8988T (cell line): ENCODE measurements at places on chromosomes 3 and 15.

DNA sequence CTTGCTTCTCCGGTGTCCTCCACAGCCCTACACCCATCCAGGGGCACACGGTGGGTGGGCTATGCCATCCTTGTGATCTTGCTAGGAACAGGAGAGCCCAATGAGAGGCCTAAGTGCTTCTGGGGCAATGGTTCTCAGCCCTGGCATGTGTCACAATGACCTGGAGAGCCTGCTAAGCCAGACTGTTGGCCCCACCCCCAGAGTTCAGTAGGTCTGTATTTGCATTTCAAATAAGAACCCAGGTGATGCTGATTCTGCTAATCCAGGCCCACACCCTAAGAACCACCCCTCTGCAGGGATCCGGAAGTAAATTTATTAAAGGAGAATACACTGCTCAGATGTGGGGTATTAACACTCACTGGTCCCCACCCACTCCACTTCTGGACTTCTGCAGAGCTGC, 57.9 kb downstream of the RORA start:
- no peak for DNase-seq

DNA sequence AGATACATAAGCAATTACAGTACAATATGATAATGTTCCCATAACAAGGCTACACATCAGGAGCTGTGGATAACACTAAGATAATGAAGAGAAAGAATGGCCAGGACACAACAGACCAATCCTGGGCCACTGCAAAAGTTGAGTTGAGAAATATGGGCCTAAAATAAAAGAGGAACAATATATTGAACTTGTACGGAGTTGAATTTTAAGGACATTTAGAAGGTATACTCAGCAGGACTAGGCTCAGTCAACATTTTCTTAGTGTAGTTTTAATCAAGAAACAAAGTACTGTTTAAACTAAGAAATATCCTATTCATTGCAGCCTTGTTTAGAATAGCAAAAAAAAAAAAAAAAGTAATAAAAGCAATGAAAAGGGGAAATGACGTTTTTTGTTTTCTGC, 24.3 kb downstream of the HERC1 start:
- no peak for DNase-seq

DNA sequence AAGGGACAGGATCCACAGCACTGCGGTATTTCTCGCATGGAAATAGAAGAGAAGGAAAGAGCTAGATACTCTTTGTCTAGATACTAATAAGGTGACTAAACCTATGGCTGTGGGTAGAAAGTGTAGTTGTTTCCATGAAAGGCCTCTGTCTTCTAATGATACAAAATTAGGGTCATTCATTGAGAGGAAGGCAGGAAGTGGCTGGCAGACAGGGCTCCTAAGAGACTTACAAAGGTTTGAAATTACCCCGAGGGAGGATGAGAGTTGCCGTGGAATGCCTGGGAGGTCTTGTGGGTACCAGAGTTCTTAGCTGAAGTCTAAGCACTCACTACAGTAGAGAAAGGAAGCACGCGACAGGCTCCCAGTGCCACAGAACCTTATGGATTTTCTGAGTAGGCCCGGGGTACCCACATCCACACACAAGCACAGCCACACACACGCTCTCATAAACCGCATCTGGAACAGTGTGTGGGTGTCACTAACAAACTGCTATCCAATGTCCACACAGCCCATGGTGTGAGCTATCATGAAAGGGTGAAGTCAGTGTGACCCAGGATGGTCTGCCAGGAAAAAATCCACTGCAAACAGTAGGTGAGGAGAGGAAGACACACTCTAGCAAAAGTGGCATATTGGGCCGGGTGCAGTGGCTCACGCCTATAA, 221.4 kb downstream of the FAM43A start:
- DNase-seq: no peak

DNA sequence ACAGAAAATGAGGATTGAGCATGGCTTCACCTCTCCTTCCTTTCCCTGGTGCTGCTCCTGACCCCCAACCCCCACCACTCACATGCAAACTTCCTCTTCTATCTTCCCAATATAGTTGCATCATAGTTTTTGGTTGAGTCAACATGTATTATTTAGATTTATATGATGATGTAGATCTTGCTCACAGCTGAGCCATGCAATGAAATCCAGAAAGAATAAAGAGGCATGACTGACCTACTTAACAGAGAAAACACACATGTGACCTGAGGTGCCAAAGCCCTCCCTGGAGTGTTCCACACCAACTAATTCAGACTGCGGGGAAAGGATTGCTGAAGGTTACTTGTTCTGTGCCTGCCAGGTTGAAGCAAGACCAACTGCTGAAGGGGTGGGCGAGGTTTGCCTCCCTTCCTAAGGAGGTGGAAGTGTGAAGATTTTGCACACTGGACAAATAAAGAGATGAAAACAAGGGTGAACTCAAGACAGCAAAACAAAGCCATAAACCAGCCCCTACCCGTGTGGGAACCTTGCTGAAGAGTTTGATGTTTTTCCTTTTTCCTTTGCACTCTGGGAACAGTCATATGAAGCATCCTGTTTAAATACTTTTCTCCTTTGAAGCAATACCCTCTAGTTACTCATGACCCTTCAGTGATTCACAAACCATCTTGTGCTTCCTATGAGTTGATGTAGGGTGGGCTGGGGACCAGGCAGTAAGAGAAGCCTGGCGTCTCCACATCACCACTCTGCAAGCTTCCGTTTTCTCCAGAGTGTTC, 155.2 kb upstream of the UBE2E1 start:
- DNase-seq: no peak

DNA sequence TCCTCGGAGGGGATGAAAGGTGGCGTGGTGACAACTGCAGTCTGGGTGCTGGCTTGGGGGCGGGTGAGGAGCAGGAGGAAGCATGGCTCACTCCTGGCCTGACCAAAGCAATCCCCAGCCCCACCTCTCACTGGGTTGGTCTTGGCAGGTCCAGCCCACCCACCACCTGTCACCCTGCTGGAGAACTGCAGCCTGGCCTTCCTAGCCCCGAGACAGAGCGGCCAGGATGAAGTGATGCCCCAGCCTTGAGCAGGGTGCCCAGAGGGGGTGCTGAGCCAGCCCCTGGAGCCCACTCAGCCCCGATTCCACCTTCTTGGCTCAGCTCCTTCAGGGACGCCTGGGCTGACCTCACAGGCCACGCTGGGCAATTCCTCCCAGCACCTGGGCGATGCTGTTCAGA, 89.9 kb downstream of the IQSEC1 start:
- DNase-seq: no peak

DNA sequence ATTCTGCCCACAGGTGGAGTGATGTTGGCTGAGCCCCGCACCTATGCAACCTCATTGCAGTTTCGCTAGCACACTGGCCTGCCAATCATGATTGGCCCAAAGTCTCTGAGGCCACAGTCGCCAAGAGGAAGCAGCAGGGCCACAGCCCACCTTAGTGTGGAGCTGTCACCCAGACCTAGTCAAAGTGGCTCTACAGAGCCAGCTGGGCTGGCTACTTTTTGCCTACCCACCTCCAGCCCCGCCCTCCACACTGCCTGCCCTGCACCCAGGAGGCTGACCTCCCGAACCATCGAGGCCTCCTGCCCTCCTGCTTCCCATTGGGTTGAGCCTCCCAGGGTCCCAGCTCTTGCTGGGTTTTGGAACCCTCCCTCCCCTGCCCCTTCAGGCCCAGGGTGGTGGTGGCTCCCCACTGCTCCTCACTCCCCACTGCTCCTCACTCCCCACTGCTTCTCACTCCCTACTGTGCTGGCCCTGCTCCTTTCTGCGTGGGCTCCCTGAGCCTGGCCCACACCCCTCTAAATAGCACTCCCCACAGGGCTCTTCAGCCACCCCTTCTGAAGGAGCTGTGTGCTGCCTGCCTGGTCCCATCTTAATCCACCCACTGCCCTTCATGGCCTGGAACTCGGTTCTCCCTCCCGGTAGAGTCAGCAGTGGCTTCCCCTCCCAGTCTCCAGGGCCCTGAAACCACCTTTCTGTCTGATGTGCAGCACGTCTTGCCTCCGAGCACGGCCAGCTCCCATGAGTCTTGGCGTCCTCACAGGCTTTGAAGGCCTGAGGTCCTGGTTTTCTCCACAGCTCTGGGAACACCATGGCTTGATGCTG, 89.3 kb downstream of the WNT7A start:
- no peak for DNase-seq

DNA sequence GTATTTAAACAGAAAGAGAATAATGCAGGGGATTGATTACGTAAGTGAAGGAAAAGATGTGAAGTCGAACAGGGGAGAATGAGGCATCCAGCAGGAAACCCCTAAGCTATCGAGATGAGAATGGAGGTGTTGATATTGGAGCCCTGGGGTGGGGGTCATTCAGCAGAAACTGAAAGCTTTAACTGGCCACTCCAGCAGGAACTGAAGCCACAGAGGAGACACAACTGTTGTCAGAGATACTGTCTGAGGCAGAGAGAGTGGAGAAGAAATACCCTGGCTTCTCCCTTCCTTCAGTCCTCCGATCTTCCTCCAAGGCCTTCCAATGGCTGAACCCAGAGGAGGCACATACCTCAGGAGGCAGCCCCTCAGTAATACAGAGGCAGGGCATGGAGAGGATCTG, 152.4 kb downstream of the THRB start:
- no peak for DNase-seq

DNA sequence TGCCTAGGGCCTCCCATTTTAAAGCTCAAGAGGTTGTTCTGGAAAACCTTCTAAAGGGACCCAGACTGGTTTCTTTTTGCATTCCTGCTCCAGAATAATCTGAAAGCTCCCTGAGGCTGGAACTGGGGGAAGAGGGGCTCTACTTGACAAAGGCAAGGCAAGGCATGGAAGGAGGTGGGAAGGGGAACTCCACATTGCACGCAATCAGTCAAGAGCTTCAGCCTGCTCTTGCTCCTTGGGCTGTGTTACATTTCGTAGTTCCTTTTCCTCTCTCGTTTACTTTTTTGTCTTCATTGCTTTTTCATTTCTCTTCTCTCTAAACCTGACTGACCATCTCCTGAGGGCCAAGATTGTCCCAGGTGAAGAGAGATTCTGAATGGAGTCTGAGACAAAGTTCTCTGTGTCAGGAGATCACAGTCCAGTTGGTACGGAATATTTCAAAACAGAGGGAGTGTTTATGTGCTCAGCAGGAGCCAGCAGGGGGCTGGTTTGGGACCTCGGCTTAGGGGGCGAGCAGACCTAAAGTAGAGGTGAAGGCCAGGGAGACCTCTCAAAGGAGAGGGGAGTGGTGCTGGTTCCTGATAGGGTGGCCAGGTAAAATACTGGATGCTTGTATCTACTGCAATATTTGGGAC, 6.0 kb upstream of the KCTD6 start:
- DNase-seq: no peak

DNA sequence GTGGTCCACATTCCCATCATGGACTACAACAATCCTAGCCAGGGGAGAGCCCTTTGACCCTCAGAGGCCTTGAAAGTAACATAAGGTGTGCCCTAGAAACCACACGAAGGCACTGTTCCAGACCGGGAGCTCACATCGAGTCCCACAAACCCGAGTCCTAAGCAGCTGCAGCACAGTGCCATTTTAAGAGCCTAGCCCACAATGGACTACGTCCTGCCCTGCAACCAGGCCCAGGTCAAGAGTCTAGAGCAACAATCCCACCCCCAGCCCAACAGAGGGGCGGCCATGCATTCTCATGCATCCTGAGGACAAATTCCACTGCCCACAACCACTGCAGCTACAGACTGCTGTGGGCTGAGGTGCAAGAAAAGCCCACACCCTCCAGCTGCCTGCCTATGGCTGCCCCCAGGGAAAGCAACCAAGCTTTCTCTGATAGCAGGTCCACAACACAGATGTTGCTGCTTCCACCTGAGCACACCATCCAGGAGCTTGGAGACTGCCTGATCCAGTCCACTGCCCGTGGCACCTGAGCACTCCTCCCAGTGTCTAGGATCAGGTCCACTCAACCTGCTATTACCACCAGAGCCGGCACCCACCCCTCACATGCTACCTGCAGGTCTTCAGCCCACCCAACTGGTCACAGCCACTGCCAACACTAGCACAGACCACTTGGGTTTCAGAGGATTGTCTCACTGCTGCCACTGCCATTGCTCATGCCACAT, 56.8 kb downstream of the IGSF11 start:
- DNase-seq: no peak

- no peak for DNase-seq
Observed at GRCh38 chr3:156547637-156548036, 7.3 kb downstream of the SSR3 start.

DNA sequence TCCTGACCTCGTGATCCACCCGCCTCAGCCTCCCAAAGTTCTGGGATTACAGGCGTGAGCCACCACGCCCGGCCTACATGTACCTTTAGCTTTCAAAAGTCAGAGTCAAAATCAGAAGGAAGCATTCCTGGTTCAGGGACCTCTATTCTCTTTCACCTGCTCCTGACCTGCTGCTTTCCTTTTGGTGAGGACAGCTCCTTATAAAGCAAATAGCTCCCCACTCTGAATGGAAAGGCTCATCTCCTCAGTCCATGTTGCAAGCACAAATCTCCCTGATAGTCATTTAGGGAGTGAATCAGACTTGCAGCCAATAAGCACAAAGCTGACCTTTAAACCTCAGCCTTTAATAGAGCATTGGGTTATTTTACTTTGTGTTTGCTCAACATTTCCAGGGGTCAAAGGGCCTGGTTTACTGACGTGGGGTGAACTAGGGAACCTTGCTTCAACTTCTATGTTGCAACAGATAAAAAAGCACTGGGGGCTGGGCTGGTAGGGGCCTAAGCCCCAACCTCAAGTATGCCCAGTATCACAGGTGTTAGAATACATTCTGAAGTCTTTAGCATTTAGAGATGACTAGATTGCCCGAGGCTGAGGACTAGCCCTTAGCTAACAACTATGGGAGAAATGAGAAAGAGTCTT, 43.1 kb downstream of the THRB start:
- no peak for DNase-seq

- DNase-seq: no peak
Observed at GRCh38 chr15:66007663-66008262, 138.5 kb downstream of the RAB11A start.

GRCh38 chr15:44713006-44713966, 2.0 kb downstream of the B2M start:
- DNase-seq: no peak

DNA sequence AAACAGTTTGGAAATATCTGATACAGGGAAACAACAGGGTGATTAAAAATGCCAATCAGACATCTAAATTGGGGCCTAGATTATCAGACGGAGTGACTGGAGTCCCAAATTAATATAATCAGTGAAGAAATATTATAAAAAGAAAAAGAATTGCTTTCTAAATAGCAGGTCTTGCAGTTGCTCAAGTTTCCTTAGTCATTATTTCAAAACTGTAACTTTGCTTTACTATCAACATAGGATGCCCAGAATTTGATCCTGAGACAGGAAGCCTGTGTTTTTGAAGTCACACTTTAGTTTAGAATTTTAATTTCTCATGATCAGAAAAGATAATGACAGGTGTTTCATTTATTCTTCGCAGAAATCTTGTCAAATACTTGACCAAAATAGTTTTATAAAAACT, 105.9 kb downstream of the IL1RAP start:
- no peak for DNase-seq

DNA sequence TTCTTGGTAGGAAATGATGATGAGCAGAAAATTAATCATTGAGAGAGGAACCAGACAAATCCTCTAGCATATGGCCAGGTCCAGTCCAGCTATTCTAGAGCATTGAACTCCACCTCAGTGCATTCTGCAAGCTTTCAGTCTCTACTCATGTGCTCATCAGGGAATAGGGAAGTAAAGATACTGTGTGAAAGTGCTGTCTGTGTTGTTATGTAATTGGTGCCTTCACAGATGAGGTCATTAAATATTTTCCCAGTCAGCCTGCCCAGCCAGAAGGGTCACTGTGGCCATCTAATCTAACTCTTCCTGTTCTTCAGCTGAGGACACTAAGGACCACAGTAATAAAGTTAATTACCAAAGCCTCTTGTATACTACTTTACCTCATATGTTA, 28.2 kb downstream of the C3orf62 start:
- no peak for DNase-seq

GRCh38 chr15:33032053-33032452, 162.5 kb downstream of the FMN1 start:
- no peak for DNase-seq
